ENCODE measurements at places on chromosomes 1 and 21.
A peak's percentile ranks its signal among the peaks of the same experiment; 100 is the strongest.

DNA sequence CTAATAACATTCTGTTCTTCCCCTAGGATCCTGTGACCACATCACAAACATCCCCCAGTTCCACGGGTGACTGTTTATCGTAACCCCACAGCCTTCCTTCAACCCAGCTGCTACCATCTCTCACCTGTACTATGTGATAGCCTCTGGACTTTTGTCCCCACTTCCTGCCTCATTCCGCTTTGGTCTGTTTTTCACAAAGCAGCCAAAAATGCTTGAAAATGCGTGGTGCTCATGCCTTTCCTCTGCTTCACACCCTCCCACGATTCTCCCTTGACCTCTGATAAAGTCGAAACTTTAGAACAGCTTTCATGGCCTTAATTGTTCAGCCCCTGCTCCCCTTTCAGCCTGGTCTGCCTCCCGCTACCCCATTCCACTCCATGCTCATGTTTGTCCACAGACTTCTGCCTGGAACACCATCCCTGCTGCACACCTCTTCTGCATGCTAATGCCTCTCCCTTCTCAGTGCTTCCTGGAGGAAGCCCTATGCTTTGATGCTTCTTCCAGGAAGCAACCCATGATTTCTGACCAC, 165.6 kb downstream of the PLPP3 start:
- no peak for DNase-seq

- no peak for DNase-seq
These were observed at the start of gene AGO4 for GRCh38 chr1:35807614-35808449. Gene AGO4 (plus strand): TSS chr1:35808016. CDS start chr1:35808417, 401 bp downstream.

DNA sequence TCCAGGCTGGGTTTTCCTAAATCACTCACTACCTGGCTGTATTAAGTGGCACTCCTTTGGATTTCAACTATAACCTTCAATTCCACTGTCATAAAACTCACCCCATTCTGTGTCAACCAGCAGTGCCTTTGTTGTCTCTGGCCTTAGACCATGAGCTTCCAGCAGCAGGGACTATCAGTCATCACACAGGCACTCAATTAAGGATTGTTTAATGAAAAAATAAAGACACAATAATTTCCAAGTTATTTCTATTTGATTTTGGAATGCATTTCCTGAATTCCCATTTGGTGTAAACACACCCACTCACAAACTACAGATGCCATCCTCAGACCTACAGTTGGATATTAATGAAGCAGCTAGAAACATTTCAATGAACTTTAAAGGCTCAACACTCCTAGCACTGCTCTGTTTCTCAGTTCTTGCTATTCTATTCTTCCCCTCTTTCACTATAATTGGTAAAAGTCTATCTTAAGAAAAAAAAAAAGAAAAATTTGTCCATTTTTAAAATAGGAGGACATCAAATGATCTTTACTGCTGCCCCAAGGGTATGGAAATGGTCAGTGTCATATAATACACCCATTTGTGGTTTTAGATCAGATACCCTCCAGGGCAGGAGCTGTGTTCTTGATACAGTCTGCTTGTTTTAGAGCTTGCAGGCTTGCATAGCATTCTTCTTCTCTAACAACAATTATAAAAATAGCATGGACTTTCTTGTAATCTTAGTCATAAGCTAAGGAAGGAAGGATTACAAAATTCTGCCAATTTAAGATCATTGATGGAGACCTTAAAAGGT, 156.4 kb downstream of the PTGER3 start:
- DNase-seq, result no peak

DNA sequence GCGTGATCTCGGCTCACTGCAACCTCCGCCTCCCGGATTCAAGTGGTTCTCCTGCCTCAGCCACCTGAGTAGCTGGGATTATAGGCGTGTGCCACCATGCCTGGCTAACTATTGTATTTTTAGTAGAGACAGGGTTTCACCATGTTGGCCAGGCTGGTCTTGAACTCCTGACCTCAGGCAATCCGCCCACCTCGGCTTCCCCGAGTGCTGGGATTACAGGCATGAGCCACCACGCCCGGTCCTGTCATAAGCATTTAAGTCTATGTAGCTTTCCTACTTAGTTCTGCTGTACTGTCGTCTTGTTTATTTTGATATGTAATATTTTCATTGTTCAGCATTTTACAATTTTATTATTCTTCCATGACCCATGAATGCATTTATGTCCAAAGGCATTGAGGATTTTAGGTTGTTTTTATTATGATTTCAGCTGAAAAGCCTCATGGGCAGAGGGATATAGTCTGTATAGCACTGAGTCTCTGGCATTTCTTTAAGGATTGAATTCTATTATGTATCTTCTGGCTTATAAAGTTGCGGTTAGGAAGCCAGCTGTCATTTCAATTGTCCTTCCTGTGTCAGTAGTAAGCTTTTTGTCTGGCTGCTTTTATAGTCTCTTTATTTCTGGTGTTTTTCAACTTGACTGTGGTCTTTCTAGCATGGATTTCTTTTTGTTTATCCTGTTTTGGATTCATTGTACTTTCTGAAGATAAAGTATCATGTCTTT, 9.2 kb downstream of the AGPAT3 start:
- no peak for DNase-seq

DNA sequence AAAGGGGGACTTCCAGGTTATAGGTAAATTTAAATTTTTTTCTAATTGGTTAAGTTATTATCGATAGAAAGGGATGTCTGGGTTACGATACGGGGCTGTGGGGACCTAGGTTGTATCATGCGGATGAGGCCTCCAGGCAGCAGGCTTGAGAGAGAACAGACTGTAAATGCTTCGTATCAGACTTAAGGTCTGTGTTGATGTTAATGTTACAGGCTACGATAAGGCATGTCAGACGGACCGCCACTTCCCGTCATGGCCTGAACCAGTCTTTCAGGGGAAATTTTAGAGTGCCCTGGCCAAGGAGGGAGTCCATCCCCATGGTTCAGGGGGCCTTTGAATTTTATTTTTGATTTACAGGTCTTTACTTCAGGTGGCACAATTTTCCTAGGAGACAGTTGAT, 16.7 kb downstream of the ABCG1 start:
- no peak for DNase-seq

- no peak for DNase-seq
These were observed 71.6 kb downstream of the SH3BGR start for GRCh38 chr21:39523399-39523798.

GRCh38 chr1:23555986-23556634, 3.2 kb downstream of the ID3 start:
- DNase-seq, result peak; percentile 71

DNA sequence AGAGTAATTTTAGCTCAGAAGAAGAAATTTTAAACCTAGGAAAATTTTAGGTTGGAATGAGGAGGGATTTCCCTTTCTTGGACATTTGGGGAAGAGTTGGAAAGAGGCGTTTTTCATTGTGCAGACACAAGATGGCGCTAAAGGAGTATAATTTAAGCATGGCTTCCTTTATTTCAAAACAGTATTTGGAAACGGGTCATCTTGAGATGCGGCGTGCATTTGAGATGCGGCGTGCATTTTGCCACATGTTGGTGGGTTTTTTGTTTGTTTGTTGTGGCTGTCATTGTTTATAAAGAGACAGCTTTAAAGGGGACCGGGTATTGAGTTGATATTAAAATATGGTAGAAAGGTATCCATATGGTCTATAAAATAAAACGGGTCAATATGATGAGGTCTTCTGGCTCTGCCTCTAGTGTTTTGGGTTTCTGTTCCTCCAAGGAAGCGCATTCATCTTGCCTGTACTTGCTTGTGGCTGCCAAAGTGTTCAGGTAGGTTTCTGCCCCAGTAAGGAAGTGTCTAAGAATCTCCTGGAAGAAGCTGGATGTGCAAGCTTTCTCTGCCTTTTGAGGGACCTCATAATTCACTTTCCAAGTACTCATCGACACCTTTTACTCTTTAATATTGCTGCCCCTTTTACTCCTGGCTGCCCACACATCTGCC, 210.3 kb downstream of the SLC35F3 start:
- DNase-seq, result no peak

All from epithelial cell of prostate (primary cell).